ENCODE measurements at places on chromosomes 4 and X.

- DNase-seq, result no peak
Measured at GRCh38 chrX:154476821-154477220, 2.3 kb downstream of the LAGE3 start.

- DNase-seq, result no peak
Measured at GRCh38 chr4:149344436-149344835, 471.2 kb downstream of the IQCM start.

DNA sequence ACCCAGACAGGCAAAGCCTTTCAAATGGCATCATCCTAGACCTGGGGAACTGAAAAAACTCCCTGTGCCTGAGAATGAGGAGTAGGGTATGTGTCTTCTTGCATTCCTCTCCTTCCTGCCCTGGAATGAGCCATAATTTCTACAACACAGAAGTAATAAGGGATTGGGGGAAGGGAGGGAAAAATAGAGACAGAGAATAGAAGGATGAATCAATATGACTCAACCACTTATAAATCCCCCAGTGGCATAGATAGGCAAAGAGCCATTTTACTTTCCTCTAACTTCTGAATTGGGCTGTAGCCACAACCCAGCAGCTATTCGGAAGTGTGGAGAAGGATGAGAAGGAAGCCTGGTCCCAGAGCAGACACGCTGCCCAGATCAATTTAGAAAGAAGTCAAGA, 99.9 kb downstream of the NHS start:
- DNase-seq, result no peak

GRCh38 chr4:2259541-2260343, 2.2 kb downstream of the MXD4 start:
- no peak for DNase-seq

- DNase-seq, result no peak
Measured at GRCh38 chr4:2472187-2472586, 3.3 kb downstream of the RNF4 start.

- no peak for DNase-seq
Measured at GRCh38 chrX:133646719-133647116, 231.4 kb upstream of the GPC4 start.

DNA sequence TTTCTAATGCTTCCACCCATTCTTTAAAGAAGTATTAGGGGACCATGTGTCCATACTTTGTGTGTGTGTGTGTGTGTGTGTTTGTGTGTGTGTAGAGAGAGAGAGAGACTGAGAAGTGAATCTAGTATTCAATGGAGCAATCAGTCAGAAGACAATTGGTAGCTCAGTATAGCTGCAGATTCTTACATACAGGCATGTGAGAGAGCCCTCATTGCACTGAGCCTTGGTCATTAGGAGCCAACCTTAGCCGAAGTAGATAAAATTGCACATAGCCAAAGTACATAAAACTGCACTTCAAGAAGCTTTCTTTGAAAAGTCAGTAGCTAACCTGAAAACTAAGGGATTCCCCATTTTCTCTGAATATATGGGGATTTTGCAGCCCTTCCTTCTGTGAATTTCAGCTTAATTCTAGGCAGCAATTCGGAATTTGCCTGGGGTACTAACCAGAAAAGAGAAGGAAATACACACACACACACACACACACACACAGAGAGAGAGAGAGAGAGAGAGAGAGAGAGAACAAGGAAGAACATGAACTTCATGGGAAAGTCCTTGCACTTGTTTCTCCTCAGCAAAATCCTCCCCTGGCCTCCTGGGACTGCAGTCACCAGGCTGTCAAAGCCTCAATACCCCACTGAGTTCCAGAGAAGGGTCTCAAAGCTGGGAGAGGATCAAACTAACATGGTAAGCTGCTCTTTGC, 1.7 kb upstream of the PRDM8 start:
- no peak for DNase-seq

DNA sequence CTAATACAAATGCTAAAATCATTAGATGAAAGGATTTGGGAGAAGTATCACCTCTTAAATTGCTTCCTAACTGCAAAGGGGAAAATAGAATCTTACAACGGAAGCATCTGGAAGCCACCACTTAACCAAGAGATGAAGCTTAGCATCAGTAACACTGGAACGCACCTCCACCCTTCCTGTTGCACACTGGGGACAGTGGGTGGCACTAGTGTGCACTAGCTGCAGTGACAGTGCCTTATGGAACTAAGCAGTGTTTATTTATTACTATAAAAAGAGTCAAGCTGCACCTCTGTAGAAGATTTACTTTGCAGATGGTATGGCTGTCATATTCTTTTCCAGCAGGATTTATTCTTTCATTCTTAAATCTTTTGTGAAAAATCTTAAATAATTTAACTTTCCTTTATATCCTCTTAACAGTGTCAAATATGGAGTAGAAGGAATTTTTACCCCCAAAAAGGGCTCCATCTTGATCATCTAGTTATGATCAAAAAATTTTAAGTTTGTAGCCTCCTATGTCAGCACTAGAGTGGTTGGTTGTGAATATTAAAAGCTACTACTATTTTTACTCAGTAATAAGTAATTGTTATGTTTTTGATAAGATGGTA, 76.7 kb downstream of the SCD5 start:
- DNase-seq, result no peak

GRCh38 chr4:6964858-6965257, 55.2 kb downstream of the TBC1D14 start:
- DNase-seq, result no peak

- peak; percentile 62 for DNase-seq
Measured at GRCh38 chr4:3679851-3680311, 86.3 kb upstream of the ADRA2C start.

DNA sequence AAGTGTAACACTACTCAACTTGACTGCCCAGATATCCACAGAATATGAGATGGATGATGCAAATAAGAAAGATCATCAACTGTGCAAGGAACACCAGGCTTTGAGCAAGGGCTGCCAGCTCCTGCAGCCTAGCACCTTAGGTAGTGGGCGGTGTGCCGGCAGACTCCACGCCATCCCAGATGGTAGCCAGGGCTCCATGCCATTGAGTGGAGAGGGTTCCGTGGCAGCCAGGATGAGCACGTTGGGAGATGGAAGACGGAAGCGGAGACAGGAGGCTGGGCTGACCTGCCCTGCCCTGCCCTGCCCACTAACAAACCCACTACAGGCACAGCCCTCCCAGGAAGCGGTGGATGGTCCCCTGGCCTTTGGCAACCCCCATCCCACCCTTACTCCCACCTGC, 51.9 kb downstream of the TMPRSS11F start:
- DNase-seq, result no peak

DNA sequence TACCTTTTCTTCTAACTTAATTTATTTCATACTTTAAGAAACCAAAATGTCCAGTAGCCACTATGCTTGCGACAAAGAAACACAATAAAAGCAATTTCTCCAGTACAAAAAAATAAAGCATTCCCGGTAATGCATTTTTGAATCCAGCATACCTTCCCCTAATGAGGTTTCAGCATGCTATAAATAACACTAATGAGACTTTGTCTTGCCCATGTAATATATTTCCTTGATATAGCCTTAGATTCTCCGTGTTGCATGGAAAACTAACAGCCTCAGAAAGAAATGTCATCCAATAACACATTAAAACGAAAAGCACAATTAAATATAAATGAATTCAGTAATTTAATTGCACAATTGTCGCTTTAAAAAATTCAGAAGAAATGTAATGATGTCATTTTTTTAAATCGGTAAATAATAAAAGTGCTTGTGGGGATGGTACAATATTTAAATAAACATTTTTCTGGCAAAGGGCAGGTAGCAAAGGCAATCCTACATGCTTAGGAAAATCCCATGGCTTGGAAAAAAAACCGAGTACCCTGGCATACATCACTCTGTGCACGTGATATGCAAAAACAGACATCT, 225.2 kb upstream of the PPARGC1A start:
- no peak for DNase-seq

GRCh38 chrX:40479777-40480318, 100.9 kb upstream of the ATP6AP2 start:
- no peak for DNase-seq

GRCh38 chr4:13521047-13521446, 23.3 kb downstream of the NKX3-2 start:
- no peak for DNase-seq

GRCh38 chr4:133995243-133995960, 206.2 kb downstream of the PABPC4L start:
- no peak for DNase-seq

GRCh38 chr4:24131954-24132673, 242.3 kb upstream of the PPARGC1A start:
- no peak for DNase-seq

DNA sequence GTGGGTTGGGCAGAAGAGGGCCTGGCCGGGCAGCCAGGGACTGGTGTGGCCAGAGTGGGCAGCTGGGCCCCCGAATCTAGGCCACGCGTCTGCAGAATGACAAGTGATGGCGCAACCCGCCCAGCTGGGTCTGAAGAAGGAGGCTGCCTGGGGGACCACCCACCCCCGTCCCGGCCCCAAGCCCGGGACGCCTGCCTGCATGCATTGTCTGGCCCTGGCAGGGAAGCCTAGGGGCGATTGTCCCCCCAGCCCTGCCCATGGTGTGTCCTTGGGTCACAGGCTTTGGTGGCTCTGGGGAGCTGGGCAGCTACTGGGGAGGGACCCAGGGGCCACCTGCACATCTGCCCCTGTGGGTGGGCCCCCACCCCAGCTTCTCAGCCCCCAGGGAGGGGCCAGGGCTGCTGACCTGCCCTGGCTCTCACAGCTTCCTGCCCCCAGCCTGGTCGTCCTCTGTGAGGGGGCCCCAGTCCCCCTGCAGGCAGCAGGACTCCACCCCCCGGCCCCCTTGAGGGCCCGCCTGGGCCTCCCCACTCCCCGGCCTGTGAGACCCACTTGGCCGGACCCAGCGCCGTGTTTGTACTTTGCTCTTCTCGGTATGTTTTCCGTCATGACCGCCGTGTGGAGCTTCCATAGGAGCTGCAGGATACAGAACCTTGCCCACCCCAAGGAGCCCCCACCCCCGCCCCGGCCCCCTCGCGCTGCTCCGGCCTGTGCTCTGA, 4.9 kb downstream of the FGFR3 start:
- DNase-seq, result no peak

DNA sequence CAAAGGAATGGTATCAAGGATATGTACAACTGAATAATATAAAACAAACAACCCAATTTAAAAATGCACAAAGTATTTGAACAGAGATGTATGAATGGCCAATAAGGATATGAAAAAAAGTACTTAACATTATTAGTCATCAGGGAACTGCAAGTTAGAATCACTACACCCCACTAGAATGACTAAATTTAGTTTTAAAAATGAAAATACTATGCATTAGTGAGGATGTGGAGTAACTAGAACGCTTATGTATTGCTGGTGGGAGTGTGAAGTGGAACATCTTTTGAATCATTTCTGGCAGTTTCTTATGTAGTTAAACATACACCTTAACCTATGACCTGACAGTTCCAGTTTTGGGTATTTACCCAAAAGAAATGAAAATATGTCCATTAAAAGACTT, 13.0 kb upstream of the SLC16A2 start:
- no peak for DNase-seq

- DNase-seq, result no peak
Measured at GRCh38 chrX:76407795-76408194, 19.7 kb upstream of the MAGEE1 start.

- no peak for DNase-seq
Measured at GRCh38 chr4:113677325-113677724, 84.2 kb downstream of the CAMK2D start.

GRCh38 chr4:147740176-147740575, 8.3 kb downstream of the ARHGAP10 start:
- DNase-seq, result no peak

Measured in right kidney (tissue), 9 donors.